ENCODE measurements at places on chromosomes 5 and 9. TPM values are rescaled to one million over a fixed set of nuclear protein-coding genes. Genes with fewer than 3 reads are reported as not detected.
A peak's percentile ranks its signal among the peaks of the same experiment; 100 is the strongest.

GRCh38 chr9:88990041-88990728 lies 1.1 kb upstream of the S1PR3 start:
- no peak for DNase-seq

GRCh38 chr5:139861021-139861888 lies 65.6 kb downstream of the PSD2 start:
- DNase-seq: no peak

DNA sequence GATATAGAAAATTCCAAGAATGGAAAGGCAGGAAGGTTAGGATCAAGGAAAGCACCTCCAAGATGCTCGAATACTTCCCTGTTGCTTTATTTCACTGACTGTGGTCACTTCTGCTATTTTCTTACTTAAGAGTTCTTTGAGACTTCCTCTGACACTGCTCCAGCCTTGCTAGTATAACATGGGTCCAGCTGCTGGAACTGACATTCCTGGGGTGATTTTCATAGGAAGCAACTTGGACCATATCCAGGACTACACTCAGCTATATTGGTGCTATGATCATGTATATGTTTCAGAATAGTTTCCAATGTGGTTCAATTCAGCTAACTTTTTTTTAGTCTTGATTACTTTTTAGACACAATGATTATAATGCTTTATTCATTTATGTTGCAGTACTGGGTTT lies 81.6 kb upstream of the CKMT2 start:
- DNase-seq: no peak

- no peak for DNase-seq
These were observed 45.3 kb downstream of the DAP start for GRCh38 chr5:10715605-10716290.

- DNase-seq: no peak
These were observed 44.0 kb upstream of the LCP2 start for GRCh38 chr5:170341545-170341944.

DNA sequence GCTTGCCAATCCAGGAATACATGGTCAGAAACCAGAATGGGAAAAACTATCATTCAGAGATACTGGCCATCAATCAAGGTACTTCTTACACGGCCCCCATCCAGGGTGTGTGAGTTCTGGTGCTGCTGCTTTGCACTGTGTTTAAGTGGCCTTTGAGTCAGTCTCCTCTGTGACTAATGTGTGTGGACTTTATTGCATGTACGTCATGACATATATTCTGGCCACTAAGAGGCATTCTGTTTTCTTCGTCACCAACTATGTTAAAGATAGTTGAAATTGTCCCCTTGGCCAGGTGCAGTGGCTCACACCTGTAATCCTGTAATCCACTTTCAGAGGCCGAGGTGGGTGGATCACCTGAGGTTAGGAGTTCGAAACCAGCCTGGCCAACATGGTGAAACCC lies 8.5 kb downstream of the EXOSC3 start:
- DNase-seq: no peak

GRCh38 chr9:115400796-115401195 lies 282.8 kb upstream of the TNC start:
- peak; percentile 16 for DNase-seq

Gene PTGES
- 4.9 TPM for polyA plus RNA-seq

DNA sequence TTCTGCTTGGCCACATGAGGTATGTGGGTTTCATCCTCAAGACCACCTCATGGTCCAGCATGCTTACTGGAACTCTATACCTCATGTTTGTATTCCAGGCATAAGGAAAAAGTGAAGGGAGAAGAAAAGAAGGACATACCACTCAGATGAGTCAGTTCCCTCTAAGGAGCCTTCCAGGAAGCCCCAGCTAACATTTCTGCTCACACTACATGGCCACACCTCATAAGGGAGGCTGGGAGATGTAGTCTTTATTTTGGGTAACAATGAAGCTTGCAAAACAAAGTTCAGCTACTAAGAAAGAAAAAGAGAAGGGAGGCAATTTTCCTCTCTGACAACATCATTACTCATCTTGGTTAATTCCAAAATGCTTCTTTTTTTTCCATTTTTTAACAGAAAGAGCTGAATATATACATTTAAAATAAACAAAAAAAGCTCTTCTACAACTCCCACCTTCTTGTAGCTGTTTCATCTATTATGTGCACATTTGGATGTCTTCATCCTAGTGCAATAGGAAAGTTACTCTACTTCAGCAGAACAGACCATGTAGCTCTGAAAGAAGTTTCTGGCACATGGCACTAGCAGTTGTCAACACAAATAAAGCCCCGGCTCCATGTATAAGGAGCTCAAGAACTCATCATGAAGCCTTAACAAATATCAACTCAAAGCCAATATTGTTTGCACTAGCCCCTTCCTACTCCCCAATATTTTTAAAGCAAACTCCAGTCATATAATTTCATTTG lies 123.6 kb upstream of the CCDC112 start:
- DNase-seq: peak; percentile 33

DNA sequence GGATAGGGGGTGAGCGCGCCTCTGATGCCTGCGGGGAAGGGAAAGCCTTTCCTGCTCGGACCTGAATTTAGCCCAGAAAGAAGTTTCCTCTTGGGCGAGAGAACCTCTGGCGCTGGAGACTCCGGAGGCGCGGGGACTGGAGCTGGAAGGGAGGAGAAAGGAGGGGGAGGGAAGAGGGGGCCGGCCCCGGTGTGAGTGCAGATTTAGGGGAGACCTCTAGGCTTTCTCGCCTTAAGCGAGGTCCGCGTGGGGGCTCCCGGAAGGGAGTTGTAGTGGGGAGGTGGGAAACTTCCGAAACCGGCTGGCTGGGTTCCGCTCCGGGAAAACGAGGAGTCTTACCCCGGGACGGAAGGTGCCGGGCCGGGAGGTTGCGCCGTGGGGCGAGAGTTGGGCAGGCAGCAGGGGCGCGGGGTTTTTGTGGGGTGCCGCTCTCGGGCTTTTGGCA lies 1.3 kb downstream of the PCSK5 start:
- DNase-seq: no peak

DNA sequence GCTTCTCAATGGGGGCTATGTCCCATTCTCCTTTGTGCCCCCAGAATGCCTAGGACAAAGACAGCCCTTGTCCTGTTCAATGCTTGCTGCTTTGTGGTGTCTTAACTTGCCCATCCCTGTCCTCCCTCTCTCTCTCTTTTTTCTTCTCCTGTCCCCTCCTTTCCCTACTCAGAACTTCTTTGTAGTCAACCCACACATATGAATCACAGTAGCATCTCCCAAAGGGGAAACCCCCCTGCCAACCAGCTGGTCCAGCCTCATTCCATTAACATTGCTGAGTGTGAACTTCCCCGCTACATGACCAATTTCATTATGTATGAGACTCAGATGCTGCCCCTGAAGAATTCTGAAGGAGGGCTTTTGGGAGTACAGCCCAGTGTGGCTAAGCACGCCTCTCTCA lies 408.3 kb downstream of the ENC1 start:
- no peak for DNase-seq

DNA sequence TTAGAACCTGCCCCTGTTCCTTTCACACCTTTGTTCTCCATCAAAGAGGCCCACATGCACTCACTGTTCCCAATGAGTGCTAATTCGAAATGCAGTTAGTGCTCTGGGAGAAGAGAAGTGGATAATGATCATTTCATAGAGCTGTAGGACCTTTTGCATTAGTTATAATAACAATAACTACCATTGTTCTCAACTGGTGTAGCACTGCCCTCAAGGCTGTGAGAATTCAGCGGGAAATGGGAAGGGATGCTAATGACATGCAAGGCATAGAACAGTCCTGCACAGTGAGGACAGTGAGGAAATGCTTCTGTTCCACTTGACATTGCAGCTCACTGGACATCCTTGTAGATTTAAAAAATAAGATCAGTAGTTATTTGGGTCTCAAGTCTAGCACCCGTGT lies 187.4 kb downstream of the FBXL7 start:
- no peak for DNase-seq

GRCh38 chr5:124054564-124054963 lies 542.6 kb downstream of the CSNK1G3 start:
- no peak for DNase-seq

GRCh38 chr9:128033609-128034008 lies 33.5 kb downstream of the NAIF1 start:
- no peak for DNase-seq
